Thoracic aorta (tissue), 2 donors: ENCODE measurements at places on chromosomes 6 and 20. TPM values are rescaled to one million over a fixed set of nuclear protein-coding genes. Genes with fewer than 3 reads are reported as not detected.

BPIFB1 gene
- total RNA-seq, result not detected

TMC2 gene
- total RNA-seq, result not detected

PLEKHG1 gene
- total RNA-seq, result 29.3 TPM

ASCC3 gene
- total RNA-seq, result 56.2 TPM

DNA sequence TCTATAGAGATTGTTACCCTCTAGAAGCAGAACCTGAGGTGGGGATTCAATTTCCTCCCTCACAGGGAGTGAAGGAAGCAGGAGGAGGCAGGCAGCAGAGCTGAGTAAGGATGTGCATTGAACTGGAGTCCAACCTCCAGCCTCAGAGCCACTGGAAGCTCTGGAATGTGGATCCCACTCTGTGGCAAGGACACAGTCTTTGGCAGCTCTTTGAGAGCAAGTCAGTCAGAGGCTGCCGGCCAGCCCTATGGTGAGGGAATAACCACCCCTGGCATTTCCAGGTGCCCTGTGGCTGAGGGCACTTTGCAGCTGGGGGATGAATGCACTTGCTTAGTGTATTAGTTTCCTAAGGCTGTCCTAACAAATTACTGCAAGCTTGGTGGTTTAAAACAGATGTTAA is 37.2 kb downstream of the EBF4 start:
- DNase-seq, result no peak

GRCh38 chr6:138601128-138601527 is 101.8 kb upstream of the NHSL1 start:
- DNase-seq, result no peak

GRCh38 chr20:13717631-13718044 is 67.1 kb downstream of the ESF1 start:
- DNase-seq, result no peak

DNA sequence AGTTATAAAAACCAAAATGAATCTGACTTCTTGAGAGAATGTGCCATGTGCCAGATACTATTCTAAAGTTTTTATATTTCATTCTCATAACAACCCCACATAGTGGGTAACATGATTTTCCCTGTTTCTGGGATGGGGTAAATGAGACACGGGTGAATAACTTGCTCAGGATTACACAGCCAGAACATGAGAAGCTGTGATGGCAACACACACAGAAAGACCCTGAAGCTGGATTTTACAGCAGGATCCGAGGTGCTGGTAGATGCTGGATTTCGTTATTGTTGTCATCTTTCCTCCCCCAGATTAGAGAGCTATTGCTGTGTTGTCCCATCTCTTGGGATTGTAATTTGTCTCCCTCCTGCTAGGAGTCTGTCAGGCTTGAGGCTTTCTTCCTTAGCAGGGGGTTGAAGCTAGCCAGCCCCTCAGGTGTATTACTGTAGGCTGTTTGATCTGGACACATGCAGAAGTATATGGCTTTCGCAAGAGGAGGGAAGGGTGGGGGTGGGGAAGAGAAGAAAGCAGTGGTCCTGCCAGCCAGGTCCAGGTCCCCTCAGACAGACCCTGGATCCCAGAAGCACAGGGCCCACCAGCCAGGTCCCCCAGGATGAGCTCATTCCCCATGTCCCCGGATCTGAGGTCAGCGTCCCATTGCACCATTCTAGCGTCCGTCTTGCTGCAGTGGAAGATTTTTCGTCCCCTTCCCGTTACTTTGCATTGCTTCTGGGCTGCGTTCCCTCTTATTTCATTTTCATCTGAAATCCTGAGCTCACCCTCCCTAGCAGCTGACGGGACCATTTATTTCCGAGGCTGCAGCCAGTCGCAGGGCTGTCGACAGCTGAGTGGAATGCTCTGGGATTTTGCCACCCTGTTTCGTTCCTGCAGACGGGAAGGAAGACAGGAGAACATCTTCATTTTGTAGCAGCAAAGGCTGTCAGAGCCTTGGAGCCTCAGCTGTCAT is 7.3 kb upstream of the KCNG1 start:
- DNase-seq, result no peak

GRCh38 chr20:31835977-31836852 is 9.2 kb downstream of the FOXS1 start:
- peak; percentile 87 for DNase-seq

DNA sequence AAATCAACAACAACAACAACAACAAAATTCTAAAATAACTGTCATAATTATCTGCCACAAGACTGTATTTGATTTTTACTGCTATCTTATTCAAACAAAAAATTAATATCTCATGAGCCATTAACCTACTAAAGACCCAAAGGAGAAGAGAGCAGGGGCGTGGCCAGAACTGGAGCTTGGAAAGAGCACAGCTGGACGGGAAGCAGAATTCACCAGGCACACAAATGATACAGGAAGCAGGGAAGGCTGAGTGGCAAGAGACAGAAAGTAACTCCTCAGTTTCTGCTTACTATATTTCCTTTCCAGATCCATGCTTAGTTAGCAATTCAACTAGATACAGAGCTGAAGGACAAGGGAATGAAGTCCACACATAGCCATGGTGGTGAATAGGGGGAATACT is 54.4 kb downstream of the FKBP5 start:
- no peak for DNase-seq

DNA sequence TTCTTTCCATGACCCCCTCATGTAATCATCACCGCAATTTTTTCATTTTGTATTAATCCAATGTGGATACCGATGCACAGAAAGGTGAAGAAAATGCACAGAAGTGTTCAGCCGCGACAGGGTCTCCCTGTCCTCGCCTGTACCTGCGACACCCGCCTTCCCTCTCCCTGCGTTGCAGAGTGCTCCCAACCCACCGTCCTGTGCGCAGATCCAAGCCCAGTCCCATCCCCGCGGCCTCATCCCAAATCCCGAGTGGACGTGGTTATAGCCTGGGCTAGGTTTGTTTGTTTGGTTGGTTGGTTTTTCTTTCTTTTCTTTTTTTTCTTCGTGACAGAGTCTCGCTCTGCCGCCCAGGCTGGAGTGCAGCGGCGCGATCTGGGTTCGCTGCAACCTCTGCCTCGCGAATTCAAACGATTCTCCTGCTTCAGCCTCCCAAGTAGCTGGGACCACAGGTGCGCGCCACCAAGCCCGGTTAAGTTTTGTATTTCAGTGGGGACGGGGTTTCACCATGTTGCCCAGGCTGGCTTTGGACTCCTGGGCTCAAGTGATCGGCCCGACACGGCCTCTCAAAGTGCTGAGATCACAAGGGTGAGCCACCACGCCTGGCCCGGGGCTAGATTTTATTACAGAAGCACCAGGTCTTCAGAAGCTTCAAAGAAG is 536 bp upstream of the RAET1G start:
- DNase-seq, result no peak

DNA sequence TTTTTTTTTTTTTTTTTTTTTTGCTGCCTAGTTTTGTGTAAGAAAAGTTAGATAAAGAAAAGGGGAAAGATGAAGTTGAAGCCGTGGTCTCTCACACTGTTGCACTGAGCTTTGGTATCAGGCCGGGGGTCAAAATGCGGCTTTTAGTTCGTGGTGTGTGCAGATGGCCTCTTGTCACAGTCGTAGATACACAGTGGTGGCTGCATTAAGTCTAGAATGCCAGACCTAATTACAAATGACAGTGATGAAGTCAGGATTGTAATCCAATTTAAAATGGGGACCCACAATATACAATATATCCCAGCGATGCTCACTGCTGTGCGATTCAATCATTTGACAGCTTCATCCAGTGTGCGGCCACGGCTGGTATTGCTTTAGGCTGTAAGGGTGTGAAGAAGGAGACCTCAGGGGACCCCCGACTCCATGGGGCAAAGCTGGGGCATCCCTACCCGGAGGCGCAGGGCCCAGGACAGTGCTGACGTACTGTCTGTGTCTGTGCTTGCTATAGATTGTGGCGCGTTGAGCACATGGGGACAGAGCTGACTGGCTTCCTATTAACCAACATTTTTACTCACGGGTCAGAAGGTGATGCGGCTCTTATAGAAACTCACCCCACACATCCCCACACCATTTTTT is 210.0 kb upstream of the SOX4 start:
- no peak for DNase-seq
